ENCODE measurements at places on chromosomes 3 and 15. TPM values are rescaled to one million over a fixed set of nuclear protein-coding genes. Genes with fewer than 3 reads are reported as not detected.

- DNase-seq, result peak; percentile 97
These were observed 6.5 kb upstream of the CYP11A1 start for GRCh38 chr15:74373731-74374647.

The GRIP2 gene
- 1.4 TPM for total RNA-seq

The ITPKA gene
- total RNA-seq, result 24.4 TPM

- DNase-seq, result no peak
These were observed 16.3 kb upstream of the RAB7A start for GRCh38 chr3:128709506-128710210.

DNA sequence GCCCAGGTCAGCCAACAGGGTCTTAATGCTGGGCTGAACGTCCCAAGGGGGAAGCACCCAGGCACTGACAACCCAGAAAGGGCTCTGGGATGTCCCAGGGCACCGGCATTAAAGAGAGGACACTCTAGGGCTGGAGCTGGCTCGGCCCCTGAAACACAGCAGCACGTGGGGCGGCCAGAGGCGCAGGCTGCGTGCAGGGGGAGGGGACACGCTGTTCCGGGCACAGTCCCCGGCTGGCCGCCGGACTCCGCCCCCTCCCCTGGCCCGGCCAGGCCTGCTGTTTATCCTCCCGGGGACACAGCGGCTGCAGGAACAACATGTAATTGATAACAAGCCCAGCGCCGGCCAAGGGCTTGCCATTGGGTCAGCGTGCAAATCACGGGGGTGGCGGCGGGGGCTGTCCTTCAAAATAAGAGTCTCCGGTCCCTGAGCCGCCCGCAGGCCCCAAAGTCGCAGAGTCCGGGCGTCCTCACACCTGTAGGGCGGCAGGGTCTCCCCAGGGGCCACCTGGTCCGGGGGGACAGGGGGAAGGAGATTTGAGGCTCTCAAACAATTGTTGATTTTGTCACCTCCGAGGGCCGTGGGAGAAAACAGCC lies 1.3 kb downstream of the KLF15 start:
- peak; percentile 99 for DNase-seq

GRCh38 chr3:140403608-140404007 lies 274.3 kb upstream of the TRIM42 start:
- no peak for DNase-seq

The POC1A gene
- 2.9 TPM for total RNA-seq

The SLCO2A1 gene
- 115 TPM for total RNA-seq

Measured in adrenal gland (tissue), 19 donors.